Stimulated activated CD8-positive, alpha-beta memory T cell treated with anti-CD3 and anti-CD28 coated beads, Interleukin-4, amount 100 ng/mL, for 4 hours (primary cell): ENCODE measurements at places on chromosomes 6 and 20.

DNA sequence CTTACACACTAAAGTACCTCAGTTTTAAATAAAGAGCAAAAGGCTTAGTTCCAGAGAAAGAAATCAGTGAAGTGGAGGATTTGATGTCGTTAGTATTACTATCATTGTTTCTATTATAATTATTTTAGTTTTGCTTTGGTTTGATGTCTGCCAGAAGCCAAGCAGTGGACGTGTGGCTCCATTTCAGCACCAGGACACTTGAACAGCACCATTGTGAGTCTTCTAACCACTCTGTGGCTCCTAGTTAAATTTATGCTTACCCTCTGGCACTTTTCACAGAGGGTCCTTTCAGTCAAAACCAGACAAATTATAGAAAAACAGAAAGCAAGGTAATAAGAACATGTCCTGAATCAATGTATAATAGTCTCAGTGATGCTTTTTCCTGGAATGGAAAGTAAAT lies 3.4 kb downstream of the COL9A1 start:
- no peak for DNase-seq

- no peak for DNase-seq
These were observed 29.8 kb downstream of the APCDD1L start for GRCh38 chr20:58485393-58485792.

DNA sequence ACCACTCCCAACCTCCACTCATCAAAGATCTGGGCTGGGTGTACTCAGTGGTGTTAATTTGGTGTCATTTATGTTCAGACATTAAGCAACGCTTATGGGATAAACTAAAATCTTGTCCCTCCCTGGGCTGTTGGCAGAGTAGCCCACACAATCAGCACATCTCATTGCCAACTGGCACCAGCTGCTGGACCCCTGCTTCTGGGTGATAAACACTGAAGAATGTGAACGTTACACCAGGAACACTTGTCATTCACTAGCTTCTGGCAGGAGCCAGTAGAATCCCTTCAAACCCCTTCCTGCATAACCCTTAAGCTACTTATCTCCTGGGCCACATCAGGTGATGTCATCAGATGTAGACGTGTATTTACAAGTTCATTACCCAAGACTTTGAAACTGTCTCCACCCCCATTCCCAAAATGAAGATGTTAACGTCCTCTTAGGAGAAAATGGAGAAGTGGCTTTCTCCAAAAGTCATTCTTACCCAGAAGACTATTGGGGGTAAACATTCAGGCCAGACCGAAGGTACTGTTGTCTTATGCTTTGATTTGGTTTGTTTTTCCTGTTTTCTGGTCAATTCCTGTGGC lies 107.8 kb upstream of the CD93 start:
- DNase-seq: no peak

GRCh38 chr6:87498048-87498447 lies 25.3 kb downstream of the SLC35A1 start:
- no peak for DNase-seq

DNA sequence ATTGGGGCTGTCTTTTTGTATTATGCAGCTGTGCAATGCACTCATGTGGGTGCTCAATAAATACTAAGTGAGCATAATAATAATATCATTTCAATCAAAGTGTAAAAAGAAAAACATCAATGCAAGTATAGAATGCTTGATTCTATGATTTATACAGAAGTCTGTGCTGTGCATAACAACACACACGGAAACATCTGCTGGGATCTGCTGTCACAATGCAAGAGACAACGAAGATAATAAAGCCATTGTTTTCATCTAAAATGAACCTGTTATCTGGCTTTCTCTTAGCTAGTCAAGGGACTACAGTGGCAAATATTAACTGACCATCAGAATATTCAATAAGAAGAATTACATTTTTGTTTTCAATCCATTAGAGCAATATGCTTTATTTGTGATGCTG lies 1156.9 kb upstream of the MAP3K7 start:
- no peak for DNase-seq

DNA sequence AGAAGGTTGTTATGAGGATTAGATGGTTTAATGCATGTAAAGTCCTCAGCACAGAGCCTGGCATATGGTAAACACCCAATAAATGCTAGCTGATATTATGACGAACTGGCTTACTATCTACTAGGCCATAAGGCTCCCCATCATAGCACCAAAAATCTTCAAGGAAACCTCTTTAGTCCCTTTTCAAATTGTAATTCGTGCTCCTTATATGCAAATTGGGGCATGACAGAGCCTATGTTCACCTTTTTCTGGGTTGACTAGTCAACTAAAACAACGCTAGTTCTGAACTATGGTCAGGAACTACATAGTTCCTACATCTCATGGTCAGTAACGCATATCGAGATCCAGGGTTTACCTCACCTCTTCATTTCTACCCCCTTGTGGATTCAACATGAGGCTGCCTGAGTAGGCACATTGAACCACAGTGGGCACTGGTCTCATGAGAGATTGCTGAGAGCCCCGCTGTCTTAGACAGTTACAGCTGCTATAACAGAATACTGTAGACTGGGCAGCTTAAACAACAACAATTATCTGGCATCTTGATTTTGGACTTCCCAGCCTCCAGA lies 97.2 kb upstream of the TNFAIP3 start:
- no peak for DNase-seq

DNA sequence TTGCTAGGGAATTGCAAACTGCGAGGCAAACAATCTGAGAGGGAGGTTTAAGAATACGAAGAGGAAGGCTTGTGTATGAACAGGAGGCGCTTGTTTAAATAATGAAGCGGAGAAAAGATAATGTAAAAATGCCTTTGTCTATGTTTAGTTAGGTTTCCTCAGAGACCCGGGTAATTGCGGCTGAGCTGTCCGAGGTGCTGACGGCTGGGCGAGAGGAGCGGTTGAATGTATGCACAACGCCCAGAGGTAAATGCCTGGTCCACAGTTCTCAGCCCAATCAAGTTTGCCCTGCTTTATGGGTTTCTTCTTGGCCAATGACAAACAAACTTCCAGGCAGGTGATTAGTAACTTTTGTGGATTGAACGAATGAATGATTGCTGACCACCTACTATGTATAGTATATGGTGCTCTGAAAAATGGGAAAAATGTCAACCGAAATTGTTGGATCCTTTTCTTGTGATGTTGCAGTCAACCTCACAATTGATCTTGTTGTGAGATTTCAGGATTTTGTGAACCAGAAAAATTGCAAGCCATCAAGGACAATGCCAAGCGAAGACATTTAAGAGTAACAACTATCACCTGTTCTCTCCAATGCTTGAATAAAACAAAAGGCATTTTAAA lies 38.3 kb upstream of the SLC32A1 start:
- DNase-seq: no peak

DNA sequence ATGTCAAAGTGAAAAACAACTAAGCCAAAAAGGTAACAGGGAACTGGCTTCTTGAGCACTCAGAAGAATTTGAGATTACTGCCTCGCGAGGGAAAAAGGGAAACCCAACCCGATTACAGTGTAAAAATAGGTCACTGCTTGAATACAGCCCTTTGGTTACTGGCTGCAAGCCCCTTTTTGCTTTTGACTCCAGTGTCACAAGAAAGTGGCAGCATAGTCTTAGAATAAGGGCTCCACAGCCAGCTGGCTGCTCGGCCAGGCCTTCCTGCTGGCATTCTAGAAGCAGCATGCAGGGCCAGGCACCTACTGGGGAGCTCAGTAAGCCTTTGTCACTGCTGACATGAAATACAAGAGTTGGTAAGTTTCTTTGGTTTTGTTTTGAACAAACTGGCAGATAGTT lies 83.0 kb downstream of the ZHX3 start:
- no peak for DNase-seq

GRCh38 chr20:51569815-51570738 lies 27.6 kb upstream of the NFATC2 start:
- no peak for DNase-seq
